Epithelial cell of proximal tubule (primary cell): ENCODE measurements at places on chromosomes 5 and 9. TPM values are rescaled to one million over a fixed set of nuclear protein-coding genes. Genes with fewer than 3 reads are reported as not detected.

HACD4 gene
- 2.0 and 3.5 TPM in 2 replicates for total RNA-seq

PCDHGA12 gene
- 1.8 and 1.9 TPM in 2 replicates for total RNA-seq

SLC6A19 gene
- not detected in 2 replicates for total RNA-seq

TEX48 gene
- not detected in 2 replicates for total RNA-seq

GABRG2 gene
- not detected in 2 replicates for total RNA-seq

SCGB3A2 gene
- total RNA-seq: not detected in 2 replicates

SLC6A3 gene
- total RNA-seq: not detected in 2 replicates

INSL6 gene
- not detected in 2 replicates for total RNA-seq

RGS7BP gene
- total RNA-seq: under 0.01 TPM in 1 of 2 replicates, not detected in the other

GABRA1 gene
- total RNA-seq: not detected in 2 replicates

FOXD4L6 gene
- total RNA-seq: not detected in 2 replicates

CDC25C gene
- 14.2 and 17.6 TPM in 2 replicates for total RNA-seq

ELOVL7 gene
- 6.3 and 7.5 TPM in 2 replicates for total RNA-seq

SPATA31A3 gene
- not detected in 2 replicates for total RNA-seq

GABRA6 gene
- total RNA-seq: not detected in 2 replicates

ADAMTSL1 gene
- total RNA-seq: 2.8 and 4.6 TPM in 2 replicates

PDE6A gene
- total RNA-seq: not detected in 2 replicates

MRPS2 gene
- total RNA-seq: 68.1 and 117 TPM in 2 replicates

MPDZ gene
- 14.0 and 18.4 TPM in 2 replicates for total RNA-seq

KIAA1958 gene
- total RNA-seq: 3.4 and 4.3 TPM in 2 replicates

INSYN2B gene
- total RNA-seq: 1.7 and 2.0 TPM in 2 replicates

LCN2 gene
- total RNA-seq: 45.7 and 106 TPM in 2 replicates

SHC3 gene
- total RNA-seq: 4.1 and 5.1 TPM in 2 replicates

ABLIM3 gene
- total RNA-seq: 15.6 and 30.1 TPM in 2 replicates

TMEM174 gene
- not detected in 2 replicates for total RNA-seq

NRARP gene
- 2.2 and 4.9 TPM in 2 replicates for total RNA-seq

GPX3 gene
- total RNA-seq: 9.3 and 10.9 TPM in 2 replicates

RACK1 gene
- 2,747 and 3,067 TPM in 2 replicates for total RNA-seq

IQGAP2 gene
- 0.80 and 1.3 TPM in 2 replicates for total RNA-seq

WDR36 gene
- total RNA-seq: 21.0 and 35.7 TPM in 2 replicates

WHRN gene
- total RNA-seq: 1.7 and 5.2 TPM in 2 replicates

ADAM19 gene
- total RNA-seq: 19.3 and 45.8 TPM in 2 replicates

GMCL2 gene
- not detected in 2 replicates for total RNA-seq

PRR7 gene
- 28.4 and 30.9 TPM in 2 replicates for total RNA-seq

EIF4E1B gene
- total RNA-seq: not detected in 2 replicates

SMIM33 gene
- total RNA-seq: not detected in 2 replicates

C5orf47 gene
- total RNA-seq: not detected in 2 replicates

PLAC8L1 gene
- total RNA-seq: 0.58 TPM in 1 of 2 replicates, not detected in the other

ANKRD34B gene
- 1.2 TPM in 2 replicates for total RNA-seq

SPINK1 gene
- total RNA-seq: 0.29 and 3.8 TPM in 2 replicates
